ENCODE measurements at places on chromosomes 13 and 19.

DNA sequence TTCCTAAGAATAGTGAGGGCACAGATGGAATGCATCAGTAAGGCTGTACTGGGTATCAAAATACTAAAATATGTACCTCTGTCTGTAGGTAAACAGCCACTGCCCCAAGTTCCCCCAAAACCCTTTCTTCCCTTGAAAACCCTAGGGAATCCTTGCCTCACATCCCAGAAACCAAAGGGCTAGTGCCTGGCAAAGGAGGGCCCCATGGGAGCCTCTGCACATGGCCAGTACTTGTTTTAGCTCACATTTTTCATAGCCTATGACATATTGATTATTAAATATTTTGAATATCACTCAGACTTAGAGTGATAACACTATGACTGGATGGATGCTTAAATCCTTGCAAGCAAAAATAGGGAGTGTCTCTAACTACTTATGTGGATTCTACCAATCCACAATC, 237.1 kb downstream of the LHFPL6 start:
- ATAC-seq: no peak

- no peak for ATAC-seq
These were observed 2.0 kb downstream of the CAMSAP3 start for GRCh38 chr19:7597689-7598088.

GRCh38 chr13:88456151-88456550, 785.0 kb downstream of the SLITRK5 start:
- no peak for ATAC-seq

DNA sequence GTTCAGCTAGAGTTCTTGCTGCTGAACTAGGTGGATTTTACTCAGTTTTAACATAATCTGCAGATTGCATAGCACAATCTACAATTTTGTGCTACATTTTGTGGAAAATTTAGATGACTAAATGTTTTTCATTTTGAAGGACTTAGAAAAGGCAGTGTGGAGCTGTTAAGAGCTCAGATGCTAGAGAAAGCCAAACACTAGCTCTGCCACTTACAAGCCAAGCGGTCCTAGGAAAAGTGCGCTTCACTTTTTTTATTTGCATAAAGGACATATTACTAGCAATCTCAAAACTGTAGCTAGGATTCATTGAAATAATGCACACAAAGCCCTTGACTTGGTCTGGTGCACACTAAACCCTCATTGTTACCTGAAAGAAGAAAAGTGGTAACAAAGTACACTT, 8.1 kb upstream of the CSNK1A1L start:
- ATAC-seq: no peak

GRCh38 chr13:89199138-89199537, 1528.0 kb downstream of the SLITRK5 start:
- ATAC-seq: peak; percentile 38

- ATAC-seq: no peak
These were observed 686 bp upstream of the RNF126 start for GRCh38 chr19:663682-664117.

DNA sequence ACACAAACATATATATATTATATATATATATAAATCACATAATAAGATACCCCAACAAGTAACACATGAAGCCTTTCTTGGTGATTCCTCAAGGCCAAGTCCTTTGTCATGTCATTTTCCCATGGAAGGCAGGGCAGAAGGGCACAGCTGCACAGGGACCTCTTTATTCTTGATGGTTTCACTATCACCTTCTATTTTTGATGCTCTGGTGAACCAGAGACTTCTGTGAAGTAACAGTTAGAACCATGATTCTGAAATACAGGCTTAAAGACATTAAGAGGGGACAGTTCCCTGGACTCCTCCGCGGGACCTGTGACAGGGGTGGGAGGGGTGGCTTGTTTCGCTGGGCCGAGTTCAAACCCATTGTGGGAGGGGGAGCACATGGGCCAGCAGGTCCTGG, 104.0 kb downstream of the DGKH start:
- no peak for ATAC-seq

DNA sequence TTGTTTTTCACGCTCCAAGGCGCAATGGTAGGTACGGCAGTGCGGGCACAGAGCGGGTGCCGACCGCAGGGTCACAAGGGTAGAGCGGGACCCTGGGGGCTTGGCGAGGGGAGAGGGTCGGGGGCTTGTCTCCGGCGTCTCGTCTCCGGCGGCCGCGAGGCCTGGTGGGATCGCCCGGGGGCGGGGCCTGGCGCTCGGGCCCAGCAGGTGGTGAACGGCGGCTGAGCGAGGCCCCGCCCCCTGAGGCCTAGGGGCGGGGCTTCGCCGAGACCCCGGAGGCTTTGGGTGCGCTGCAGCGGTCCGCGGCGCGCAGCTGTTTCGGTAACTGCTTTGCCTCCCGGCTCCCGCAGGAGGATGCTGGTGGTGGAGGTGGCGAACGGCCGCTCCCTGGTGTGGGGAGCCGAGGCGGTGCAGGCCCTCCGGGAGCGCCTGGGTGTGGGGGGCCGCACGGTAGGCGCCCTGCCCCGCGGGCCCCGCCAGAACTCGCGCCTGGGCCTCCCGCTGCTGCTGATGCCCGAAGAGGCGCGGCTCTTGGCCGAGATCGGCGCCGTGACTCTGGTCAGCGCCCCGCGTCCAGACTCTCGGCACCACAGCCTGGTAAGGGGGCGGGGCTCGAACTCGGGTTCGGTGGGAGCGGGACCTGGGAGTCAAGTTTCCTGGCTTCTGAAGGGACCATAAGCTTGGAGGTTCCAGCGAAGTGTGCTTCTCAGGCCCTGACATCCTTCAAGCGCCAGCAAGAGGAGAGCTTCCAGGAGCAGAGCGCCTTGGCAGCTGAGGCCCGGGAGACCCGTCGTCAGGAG, at the start of gene TSEN34:
TSS of gene TSEN34 (plus strand) at position 298 of the 800 bp plus-strand sequence. CDS start at position 355, 57 bp downstream.
- ATAC-seq: peak; percentile 48

All from SK-N-SH treated with all-trans-retinoic acid at 6 μM for 48 hours (cell line).